T-helper 9 cell (primary cell): ENCODE measurements at places on chromosomes 4 and X.

GRCh38 chrX:19772822-19773628 is 114.4 kb downstream of the SH3KBP1 start:
- no peak for DNase-seq

- no peak for DNase-seq
Measured at GRCh38 chr4:47210828-47211227, 179.5 kb downstream of the GABRB1 start.

- DNase-seq = no peak
Measured at GRCh38 chr4:163911891-163912290, 417.4 kb downstream of the TMA16 start.

GRCh38 chr4:167897116-167897515 is 195.2 kb upstream of the ANXA10 start:
- no peak for DNase-seq

DNA sequence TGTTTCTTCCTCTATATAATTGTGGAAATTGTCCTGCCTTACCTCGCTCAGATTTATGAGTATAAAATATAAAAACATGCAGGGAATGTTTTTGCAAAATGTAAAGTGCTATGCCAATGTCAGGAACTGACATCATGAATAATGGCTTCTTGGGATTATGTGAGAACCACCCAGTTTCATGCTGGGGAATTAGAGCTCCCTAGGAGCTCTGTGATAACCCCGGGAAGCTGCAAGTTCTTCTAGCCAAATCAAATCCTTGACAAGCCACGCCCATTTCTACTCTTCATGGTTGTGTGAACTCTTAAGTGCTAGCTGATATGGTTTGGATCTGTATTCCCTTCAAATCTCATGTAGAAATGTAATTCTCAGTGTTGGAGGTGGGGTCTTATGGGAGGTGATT is 85.9 kb upstream of the PAK3 start:
- no peak for DNase-seq

- no peak for DNase-seq
Measured at GRCh38 chr4:156635051-156635450, 336.5 kb downstream of the PDGFC start.

DNA sequence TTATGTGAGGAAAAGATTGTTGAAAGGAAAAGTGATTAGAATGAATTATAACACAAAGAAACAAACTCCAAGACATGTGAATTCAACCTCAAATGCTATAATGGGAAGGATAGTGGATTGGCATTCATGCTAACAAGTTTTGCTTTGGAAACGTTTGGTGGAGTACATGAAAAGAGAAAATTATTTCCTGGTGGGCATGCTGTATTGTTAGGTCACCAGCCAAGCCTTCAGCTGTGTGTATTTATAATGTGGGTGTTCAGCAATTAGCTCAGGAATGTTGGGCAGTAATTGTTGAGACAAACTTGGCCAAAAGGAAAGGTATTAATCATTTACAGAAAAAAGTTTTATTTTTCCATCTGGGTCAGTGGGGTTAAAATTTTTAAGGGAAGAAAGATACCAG is 198.9 kb upstream of the ARSJ start:
- no peak for DNase-seq

GRCh38 chr4:38943343-38943742 is 75.7 kb downstream of the FAM114A1 start:
- no peak for DNase-seq

- DNase-seq = no peak
Measured at GRCh38 chrX:133980832-133981588, 4.4 kb downstream of the GPC3 start.

GRCh38 chr4:74948236-74948635 is 15.3 kb downstream of the PARM1 start:
- DNase-seq = no peak

- DNase-seq = no peak
Measured at GRCh38 chrX:80022363-80023031, 7.9 kb downstream of the TBX22 start.

DNA sequence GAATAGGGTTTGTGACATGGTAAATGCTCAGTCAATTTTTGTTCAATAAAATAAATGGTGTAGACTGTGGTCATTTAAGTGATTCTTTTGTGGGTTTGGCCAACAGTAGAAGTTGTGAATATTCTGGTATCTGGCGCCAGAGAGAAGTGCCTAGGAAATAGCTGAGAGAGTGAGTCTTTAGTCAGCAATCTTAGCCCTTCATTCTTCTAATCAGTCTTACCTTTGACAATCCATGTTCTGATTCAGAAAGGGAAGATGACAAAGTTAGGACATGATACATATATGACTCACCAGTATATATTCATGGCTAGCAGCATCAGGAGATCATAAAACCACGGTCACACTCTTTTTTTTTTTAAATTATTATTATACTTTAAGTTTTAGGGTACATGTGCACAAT is 141.8 kb upstream of the PCDH18 start:
- DNase-seq = no peak

DNA sequence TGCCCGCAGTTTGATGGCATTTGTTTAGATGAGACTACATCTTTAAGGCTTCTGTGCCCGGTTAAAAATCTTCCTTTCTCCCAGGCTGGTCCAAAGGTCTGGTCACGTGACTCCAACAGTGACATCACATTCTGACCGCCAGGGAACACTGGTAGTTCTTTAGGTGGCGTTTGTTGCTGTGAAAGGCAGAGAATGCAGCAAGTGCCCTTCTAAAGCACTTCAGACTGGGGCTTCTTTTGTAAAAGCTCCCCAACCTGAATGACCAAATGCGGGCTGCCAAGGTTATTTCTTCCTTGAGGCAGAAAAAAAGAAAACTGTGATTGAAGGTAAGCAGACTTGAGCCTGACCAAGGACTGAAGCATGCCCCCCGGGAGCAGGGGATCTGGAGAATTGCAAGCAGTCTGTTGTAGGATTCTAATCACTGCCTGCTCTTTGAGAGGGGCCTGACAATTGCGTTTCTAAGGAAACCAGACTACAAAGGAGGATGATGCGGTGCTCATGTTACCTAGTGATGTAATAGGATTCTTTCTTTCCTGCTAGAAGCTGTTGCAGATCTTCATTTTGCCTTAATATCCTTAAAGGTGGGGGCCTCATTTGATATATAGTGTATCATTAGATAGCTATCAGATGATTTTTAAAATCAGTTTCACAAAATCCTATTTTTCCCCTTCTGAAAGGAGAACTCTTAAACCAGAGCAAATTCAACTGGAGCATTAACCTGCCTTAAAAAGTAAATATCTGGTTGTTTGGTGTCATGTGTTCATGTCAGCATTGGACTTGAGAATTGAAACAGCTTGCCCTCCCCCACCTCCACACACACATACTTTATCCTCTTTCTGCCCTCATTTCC is 133.1 kb downstream of the AKAP4 start:
- no peak for DNase-seq

- DNase-seq = no peak
Measured at GRCh38 chr4:8119877-8120276, 38.7 kb downstream of the ABLIM2 start.

DNA sequence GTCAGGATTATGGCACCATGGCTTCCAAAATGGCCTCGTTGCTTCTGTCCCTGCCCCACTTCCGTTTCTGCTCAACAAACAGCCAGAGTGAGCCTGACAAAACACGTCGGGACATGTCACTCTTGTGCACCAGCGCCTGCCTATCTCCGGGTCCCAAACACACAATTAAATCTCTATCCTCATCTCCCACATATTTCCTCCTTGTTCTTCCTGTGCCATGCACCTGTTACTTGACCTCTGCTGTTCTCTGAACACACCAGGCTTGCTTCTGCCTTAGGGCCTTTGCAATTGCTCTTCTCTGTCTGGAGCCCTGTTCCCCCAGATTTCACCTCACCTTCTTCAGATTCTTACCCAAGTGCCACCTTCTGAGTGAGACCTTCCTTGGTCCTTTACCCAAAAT is 12.7 kb upstream of the CD38 start:
- no peak for DNase-seq

- DNase-seq = no peak
Measured at GRCh38 chr4:102213031-102213430, 132.3 kb downstream of the SLC39A8 start.

DNA sequence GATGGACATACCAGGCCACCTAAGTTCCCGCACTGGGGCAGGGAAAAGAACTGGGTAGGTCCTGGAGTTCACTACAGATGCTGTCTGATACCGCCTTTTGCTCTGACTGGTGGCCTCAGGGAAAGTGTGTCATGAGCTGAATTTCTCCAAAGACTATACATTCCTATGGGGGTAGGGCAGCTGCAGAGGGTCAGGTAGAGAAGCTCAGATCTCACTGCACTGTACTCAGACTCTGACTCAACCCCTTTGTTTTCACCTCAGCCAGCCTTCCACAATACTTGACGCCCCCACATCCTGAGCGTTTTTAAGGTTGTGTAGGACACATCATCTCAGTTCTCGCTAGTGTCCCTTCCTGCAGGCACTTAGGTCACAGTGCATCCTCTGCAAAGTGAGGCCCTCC is 7.8 kb downstream of the GATB start:
- DNase-seq = no peak

GRCh38 chrX:18931972-18932371 is 51.9 kb downstream of the PHKA2 start:
- no peak for DNase-seq

DNA sequence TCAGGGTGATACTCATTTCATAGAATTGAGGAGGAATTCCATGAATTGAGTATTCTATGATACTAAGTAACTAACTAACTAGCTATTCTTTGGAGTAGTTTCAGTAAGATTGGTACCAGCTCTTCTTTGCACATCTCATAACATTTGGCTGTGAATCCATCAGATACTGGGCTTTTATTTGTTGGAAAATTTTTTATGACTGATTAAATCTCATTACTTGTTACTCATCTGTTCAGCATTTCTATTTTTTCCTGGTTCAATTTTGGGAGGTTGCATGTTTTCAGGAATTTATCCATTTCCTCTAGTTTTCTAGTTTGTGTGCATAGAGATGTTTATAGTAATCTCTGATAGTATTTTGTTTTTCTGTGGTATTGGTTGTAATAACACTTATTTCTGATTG is 70.8 kb upstream of the FREM3 start:
- DNase-seq = no peak

GRCh38 chr4:139129206-139129605 is 47.8 kb downstream of the ELF2 start:
- no peak for DNase-seq

DNA sequence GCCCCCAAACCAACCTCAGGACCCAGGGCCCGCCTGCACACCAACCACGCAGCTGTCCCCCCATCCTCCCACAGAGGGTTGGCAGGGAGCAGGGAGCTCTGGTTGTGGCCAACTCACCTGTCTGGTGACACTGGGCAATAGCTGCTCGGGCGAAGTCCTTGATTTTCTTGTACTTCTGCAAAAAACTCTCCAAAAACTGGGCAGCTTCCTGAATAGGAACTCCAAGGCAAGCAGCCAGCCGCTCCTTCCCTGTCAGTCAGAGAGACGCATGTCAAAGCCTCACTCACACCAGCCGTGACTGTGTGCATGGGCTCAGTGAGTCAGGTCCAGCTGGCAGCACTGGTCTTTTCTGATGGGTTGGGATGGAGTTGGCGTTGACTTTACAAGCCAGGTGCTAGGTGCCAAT is 26.4 kb downstream of the NAT8L start:
- no peak for DNase-seq

DNA sequence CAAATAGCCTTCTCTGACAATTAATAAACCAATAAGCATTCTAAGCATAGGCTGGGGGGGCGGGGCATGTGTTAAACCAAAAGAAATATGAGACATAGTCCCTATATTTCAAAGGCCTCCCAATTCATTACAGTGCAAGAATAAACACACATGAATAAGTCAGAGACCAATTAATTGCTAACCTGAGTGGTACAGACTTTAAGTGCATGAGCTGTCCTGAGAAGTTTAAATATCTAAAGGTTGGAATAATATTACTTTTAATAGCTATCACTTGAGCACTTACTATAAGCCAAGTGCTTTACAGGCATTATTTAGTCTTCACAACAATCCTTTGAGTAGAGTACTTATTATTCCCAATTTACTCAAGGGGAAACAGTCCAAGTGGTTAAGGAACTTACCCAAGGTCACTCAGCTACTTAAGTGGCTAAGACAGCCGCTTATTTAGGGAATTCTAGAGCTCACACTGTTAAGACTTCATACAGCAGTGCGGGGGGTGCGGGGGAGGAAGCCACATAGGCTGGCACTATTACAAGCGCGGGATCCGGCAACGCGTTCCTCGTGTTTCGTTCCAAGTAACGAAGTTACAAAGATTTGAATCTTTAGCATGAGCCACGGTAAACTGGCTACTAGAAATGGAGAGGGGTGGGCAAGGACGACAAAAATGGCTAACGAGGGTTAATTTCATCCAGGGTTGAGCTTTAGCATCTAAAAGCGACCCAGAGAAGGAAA is 1.4 kb downstream of the THOC2 start:
- no peak for DNase-seq

DNA sequence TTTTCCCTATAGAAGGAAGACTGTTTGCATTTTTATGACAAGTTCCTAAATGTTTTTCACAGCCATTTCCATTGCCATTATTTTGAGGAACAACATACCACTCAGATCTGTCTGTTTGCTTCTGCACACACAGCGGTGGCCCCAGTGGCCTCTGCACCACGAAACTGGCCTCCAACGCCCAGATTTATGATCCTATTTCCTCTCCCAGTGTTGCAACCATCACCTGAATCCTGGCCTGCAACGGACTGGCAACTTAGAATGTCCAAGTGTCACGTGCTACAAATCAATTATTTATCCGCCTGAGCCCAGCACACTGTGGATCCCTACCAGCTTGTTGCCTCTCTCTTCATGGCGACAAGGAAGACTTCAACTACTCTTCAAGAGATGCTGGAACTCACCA is 9.2 kb downstream of the RAI2 start:
- no peak for DNase-seq

DNA sequence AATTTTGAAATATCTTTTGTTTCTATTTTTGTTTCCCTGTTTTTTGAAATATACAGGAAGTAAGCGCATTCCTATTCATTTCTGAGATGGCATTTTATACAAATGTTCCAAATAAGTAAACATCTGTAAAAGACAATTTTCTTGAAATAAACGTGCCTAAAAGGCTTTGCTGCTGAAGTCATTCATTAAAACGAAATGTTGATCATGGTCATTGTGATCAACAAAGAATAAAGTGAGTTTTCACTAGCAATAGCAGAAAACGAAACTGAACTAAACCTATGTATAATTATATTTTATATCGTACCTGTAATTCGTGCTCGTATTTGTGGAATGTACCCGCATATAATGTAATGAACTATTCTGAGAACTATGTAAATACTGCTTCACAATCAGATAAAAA is 221.2 kb downstream of the MGST2 start:
- no peak for DNase-seq

DNA sequence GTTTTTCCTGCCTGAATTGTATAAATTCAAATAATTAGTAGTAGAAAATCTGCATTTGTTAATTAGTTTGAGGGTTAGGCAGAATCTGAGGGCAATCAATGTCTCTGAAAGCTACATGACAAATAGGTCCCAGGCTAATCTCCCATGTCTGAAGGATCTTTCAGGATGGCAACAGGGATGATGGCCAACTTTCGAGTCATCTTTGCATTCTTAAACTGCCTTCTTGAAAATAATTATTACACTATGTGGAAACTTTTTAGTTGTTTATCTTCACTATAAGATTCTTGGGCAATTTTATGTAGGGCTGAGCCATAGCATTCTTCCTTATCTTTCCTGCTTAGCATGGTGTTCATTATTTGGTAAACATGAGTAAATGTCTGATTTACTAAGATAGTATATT is 490.3 kb upstream of the EPHA5 start:
- DNase-seq = no peak
